Uterus (tissue), 4 donors: ENCODE measurements at places on chromosomes 6 and 20.

DNA sequence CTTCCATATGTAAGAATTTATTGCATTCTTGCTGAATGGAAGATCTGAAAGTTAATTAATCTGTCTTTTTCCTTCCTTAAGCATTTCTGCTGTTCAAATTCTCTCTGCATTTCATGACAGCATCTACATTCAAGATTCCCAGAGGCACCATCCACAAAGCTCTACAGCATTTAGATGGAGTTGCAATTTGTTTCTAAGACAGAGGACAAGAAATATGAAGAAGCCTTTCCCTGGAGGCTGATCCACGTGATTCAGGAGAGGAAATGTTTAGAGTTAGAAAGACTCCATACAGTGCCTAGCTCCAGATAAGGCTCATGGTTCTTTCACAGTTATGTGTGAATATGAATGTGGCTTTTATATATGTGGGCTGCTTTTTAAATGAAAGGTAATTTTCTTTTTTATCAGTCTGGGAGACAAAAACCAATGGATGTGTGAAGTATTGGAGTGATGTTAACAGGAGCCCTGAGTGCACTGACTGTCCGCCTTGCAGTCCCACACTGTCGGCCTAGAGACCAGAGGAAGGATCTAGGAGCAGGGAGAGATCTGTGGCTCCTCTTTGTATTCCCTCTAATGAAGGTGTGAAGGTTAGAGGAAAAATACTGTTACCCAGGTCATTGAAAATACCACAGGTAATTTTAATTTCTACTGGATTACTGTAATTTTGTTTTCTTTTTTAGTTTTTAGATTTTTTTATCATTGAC lies 686.6 kb upstream of the GJE1 start:
- no peak for DNase-seq

GRCh38 chr6:90098001-90098531 lies 198.6 kb downstream of the BACH2 start:
- peak; percentile 89 for DNase-seq

DNA sequence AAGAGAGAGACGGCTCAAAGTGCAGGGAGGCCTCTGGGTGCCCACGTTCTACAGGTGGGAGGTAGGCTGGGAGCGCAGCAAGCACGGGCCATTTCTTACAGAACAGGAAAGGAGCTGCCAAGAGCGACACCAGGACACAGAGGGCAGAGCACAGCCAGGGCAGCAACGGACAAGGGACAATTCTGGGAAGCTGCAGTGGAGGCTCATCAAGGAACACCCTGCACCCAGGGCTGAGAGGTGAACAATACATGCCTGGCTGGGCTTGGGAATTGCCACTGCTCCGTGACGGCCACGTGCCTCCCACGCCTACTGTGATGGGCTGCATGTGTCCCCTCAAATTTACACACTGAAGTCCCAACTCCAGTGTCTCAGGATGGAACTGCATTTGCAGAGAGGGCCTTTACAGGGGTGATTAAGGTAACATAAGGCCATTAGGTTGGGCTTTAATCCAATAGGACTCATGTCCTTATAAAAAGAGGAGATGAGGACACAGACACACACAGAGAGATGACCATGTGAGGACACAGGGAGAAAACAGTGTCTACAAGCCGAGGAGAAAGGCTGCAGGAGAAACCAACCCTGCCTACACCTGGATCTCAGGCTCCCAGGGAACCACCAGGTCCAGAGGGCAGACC lies 13.6 kb downstream of the SERPINB6 start:
- DNase-seq = no peak

- no peak for DNase-seq
Observed at GRCh38 chr6:9830808-9831207, 584.1 kb downstream of the TFAP2A start.

DNA sequence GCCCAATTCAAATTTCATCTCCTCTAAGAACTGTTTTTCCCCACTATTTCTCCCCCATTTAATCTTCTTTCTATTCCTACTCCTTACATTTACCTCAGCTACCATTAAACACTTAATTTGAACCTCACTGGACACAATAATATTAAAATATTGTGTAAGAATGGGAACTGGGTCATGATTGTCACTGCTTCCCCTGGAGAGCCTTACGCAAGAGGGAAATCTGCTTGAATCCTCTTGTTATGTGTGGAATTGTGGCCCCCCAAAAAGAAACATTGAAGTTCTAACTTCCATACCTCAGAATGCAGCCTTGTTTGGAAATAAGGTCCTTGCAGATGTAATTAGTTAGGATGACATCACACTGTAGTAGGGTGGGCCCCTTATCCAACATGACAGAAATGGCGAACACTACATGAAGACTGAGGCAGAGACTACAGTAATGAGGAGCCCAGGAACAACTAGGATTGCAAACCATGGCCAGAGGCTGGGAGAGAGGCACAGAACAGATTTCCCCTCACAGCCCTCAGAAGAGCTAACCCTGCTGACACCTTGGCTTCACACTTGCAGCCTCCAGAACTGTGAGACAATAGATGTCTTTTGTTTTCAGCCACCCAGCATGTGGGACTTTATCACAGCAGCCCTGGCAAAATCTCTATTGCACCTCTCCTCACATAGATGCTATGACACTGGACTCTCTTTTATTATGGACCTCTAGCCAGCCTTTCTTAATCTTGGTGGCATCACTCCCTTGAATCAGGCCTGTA lies 29.9 kb downstream of the HIVEP2 start:
- DNase-seq = no peak

DNA sequence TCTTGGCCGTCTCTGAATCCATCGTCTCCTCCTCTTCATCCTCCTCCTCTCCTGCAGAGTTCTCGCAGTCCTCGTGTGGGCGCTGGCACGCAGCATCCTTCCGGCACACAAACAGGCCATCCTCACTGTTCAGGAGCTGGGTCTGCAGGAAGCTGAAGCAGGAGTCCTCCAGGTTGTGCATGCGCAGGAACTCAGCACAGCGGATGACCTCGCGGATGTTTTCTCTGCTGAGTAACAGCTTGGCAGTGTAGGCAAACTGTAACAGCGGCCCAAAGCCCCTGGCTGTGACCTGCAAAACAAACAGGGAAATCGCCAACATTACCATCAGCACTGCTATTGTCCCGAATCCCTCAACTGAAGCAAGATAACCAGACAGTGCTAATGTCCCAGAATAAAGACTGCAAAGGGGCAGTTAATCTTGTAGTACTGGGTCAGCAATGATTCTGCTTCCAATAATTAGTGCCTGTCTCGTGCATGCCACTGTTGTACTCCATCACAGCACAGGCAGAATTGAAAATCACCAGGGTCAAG lies 57.4 kb downstream of the GJA10 start:
- no peak for DNase-seq

- DNase-seq = no peak
Observed at GRCh38 chr6:53338304-53338703, 10.4 kb downstream of the ELOVL5 start.

DNA sequence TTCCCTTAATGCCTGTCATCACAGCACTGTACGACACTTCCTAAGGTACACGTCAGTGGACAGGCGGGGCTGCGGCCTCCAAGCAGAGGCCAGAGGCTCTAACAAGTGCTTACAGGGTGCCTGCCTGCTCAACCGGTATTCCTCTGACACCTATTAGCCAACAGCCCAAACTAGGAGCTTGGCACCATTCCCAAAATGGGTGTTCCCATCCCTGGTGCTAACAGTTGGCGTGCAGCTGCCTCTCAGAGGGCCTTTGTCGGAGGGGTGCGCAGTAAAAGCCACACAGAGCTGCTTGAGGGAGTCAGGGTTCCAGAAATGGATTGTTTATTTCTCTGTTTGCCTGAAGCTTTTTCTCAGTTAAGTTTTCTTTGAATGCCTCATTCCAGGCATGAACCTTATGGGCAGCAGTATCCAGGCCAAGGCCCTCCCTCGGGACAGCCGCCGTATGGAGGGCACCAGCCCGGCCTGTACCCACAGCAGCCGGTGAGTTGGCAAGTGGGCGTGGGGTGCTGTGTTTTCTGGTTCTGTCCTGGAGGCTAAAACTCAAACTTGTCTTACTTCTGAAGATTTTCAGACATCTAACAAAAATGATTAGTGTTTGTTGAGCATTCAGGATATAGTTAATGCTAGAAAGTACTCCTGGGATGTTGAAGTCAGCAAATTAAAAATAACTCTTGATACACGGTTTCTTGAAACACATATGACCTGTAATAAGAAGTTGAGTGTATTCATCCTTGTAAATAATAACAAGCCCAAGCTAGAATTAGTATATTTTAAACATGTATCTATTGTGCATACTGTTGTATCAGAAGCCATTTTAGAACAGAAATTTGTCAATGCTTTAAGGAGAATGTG lies 124.7 kb downstream of the TMEM242 start:
- DNase-seq = no peak

DNA sequence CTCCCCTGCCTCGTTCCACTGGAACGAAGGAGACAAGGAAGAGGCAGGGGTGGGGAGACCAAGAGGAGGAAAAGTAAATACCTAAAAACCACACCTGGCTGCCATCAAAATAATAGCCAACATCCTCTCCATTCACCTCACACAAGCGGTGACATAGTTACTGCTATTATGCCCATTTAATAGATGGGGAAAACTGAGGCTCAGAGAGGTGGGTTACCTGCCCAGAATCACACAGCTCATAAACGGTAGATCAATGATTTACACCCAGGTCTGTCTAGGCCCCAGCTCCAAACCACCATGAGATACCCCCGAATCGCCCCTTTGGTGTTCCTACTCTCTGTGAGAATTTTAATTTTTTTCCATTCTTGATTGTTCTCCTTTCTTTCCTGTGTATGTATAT lies 253.8 kb downstream of the BMP7 start:
- DNase-seq = no peak

GRCh38 chr20:37523911-37524700 lies 3.1 kb downstream of the NNAT start:
- no peak for DNase-seq

- DNase-seq = no peak
Observed at GRCh38 chr20:22861990-22862389, 173.1 kb upstream of the SSTR4 start.

DNA sequence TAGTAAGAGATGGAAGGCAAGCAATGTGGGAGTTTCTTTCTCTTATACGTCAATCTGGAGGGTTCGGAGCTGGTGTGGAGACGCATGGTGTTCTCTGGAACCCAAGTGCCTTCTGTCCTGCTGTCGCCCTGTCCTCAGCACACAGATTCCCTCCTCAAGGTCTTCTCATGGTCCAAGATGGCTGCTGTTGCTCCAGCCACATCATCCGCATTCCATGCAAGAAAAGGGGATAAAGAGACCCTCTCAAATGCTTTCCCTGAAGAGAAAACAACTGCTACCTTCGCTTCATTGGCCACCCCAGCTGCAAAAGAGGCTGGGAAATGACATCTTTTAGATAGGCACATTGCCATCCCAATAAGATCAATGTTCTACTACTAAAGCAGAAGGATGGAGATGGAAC lies 151.2 kb downstream of the ANKRD60 start:
- DNase-seq = no peak

GRCh38 chr6:33858804-33859505 lies 55.2 kb upstream of the MLN start:
- DNase-seq = no peak

DNA sequence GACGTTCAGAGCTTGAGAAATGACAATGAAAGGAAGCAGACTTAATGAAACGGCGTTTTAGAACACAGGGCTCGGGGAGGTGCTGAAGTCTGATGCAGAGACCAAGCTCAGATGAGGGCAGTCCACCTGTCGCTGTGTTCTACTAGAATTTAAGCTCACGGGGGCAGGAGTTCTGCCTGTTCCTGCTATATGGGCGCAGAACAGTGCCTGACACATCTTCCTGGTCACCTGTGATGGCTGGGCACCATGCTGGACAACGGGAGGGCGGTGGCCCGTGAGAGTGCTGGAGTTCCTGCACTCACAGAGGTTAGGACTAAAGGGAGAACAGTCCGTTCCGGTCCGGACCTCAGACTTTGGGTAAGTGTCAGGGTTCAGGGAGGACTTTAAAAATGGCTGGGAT lies 130.6 kb downstream of the ERMARD start:
- DNase-seq = no peak

- DNase-seq = no peak
Observed at GRCh38 chr6:77463861-77464494, 687 bp upstream of the HTR1B start.

DNA sequence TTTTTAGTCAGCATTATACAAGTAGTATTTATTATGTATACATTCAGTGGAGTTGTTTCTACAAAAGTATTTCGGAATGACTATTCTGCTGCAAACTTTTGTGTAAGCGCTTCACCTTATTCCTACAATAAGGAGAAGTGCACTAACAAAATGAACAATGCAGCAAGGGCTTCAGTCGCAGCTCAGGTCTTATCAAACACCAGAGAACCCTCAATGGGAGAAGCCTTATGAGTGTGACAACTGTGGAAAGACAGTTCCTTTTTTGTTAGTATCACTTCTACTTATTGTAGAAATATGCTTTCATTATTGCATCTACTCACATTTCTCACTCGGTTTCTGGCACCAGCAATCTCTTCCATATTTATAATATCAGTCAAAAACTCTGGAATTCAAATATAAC lies 18.8 kb downstream of the ZKSCAN3 start:
- DNase-seq = no peak

GRCh38 chr20:58147628-58148370 lies 80.7 kb downstream of the ANKRD60 start:
- DNase-seq = no peak

GRCh38 chr20:39993742-39994141 lies 695.3 kb downstream of the MAFB start:
- DNase-seq = no peak

DNA sequence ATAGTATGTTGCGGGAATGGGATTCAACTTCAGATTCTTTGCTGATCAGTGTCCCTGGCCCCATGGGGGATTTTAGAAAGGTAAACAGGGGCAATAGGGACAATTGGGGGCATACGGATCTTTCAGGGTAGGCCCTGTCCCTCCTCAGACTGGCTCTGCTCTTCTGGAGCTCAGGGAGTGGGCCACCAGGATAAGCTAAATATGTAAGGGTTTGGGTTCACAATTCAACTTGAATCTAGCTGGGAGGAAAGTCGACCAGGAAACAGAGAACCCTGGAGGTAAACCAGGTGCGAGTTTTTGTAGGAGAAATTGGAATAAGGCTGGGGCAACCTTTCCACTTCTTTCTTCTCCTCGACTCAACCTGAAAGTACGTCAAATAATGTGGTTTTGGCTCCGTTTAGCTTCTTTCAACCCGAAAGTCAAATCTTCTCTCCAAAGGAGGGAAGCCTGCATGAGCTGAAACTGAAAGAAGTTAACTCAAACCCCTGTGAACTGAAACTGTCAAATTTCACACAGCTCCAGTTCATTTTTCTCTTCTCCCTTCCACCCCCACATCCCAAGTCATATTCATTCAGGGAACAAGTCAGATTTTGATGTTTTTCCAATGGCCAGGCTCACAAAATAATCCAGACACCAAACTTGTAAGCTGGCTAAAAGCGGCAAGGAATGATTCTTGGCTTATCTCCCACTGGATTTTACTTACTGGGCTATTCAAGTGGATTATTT lies 278.2 kb downstream of the CLIC5 start:
- no peak for DNase-seq

- DNase-seq = no peak
Observed at GRCh38 chr20:50283922-50284810, 93.5 kb downstream of the CEBPB start.
